ENCODE measurements at places on chromosomes 5 and 9.

DNA sequence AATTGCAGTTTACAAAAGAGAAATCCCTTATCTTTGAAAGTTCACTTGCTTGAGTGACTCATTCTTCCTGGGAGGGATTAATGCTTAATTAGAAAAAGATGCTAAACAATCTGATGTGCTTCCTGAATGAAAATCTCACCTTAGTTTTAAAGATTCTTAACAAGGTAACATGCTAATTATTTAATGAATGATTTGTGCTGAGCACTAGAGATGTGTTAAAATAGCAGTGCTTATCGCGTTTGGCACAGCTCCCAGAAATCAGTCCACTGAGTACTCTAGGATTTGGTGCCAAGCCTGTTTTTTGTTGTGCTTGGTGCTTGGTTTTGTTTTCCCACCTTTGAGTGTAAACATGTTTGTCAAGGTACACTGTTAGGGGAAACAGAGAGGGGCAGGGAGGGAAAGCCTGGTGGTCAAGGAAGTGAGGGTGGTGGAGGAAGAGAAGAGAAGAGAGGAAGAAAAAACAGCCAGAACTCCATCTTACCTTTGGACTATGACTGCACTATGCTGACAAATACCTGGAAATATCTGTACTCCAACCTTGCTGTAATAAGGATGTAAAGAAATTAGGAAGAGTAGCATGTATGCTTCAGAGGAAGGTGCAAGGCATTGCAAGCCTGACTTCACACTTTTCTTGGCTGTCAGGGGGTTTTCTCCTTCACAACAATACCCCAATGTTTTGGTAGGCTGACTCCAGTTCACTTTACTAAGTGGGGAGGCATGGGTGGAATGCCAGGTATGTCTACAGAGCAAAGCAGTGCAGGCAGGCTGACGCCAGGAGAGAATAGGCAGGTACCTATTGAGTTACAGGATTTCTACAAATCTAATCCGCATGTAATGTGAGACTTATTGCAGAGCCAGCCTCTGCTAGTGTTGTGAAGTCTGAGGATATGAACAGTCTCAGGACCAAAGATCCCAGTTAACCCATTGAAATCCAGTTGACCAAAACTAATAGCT, 157.2 kb upstream of the ISL1 start:
- no peak for DNase-seq

DNA sequence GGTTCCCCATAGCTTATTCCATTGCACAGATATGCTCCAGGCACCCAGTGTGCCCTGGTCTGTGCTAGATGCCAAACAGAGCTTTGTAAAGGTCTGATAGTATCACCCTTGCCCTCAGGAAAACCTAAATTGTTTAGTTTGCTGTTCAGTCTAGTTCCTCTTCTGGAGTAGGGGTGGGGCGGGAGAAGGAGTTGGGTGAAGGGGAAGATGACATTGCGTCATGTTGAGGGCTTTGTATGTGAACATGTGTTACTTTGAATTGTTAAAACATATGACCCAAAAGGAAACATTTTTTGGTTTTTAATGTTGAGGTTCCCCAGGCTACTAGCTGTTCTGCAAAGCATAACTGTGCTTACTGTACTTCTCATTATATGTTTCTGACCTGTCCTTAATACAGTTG, 40.6 kb downstream of the HACD4 start:
- DNase-seq = no peak

DNA sequence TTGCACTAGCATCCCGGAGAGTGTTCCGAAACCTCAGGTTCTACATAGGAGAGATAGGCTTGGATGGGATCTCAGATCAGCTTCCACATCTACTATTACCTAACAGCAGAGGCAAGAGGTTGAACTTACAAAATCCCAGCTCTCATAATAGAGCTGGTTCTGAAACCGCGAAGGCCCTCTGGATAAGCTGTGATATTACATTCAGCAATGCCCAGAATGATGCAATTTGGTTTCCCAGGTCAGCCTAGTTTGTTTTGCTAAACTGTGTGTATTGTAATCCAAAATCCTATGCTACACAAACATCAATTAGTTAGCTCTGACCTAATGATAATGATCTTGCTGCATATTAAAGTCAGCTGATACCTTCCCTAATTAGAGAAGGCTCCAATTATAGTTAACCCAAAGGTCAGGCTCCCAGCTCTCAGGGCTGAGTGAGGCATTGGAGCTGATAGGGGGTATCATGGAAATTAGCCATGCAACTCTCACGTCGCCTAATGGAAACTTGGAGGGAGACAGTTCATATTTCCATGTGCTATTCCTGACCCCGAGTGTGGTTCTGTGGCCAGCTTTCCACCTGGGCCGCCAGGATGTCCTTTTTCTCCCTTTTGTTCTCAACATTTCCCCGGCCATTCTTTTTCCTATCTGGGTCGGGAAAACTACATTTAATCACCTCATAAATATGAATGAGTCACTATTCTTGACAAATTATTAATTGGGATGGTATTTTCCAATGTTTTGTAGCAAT, 278.4 kb upstream of the IRX1 start:
- no peak for DNase-seq

DNA sequence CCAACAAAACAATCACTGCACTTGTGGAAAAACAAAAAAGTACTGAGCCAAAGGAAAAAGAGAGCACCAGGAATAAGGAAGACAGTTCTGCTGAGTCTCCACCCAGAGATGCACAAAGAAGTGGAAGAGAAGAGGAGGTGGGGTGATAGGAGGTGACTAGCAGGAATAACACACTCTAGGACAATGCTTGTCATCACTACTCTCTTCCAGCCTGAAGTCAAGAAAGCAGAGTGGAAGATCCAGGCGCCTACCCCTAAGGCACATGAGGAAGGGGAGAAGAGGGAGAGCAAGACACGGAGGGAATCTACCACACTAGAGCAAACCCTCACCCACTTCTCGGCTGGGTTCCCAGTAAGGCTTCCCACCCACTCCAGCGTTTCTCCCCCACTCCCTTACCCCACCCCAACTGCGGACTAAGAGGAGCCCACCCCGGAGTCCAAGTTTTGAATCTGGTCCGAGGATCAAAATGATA, 1.7 kb downstream of the SLIT3 start:
- no peak for DNase-seq

DNA sequence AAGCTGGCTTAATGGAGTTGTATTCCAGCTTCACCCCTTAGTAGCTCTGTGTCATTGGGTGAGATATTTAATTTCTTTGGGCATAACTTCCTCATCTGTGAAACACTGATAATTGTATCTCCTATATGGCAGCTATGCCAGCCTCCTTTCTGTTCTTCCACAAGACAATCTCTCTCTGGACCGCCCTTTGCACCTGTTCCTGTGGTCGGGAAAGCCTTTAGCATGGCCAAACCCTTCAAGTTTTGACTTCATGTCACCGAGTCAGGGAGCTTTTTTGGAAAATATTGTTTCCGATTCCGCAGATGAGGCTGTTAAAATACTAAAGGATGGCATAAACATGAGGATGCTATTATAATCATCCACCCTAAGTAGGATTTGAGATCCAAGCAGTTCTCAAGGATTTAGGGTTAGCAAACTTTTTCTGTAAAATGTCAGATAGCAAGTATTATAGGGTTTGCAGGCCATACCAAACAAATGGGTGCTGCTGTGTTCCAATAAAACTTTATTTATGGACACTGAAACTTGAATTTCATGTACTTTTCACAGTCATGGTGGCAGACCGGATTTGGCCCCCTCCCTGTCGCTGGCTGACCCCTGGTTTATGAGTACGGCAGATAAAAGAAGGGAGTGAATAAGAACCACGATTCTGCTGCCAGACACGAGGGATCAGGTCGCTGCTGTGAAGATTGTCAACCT, 695 bp upstream of the NDFIP1 start:
- DNase-seq = no peak

DNA sequence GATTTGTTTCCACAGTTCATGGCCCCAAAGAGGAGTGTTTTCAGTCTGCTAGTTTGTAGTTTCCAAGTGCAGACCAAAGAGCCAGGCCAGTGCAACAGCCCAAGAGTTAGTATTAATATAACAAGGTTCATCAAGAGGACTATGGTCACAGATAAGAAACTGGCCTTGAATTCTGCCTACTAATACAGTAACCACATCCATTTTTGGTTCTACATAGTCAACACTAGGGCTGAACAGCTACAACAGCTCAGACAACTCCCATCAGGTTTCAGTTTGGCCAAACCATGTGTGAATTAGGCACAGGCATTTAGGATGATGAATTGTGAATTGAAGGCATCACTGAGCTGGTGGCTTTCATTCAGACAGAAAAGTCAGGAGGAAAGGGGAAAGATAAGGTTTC, 13.8 kb upstream of the UBQLN1 start:
- no peak for DNase-seq

DNA sequence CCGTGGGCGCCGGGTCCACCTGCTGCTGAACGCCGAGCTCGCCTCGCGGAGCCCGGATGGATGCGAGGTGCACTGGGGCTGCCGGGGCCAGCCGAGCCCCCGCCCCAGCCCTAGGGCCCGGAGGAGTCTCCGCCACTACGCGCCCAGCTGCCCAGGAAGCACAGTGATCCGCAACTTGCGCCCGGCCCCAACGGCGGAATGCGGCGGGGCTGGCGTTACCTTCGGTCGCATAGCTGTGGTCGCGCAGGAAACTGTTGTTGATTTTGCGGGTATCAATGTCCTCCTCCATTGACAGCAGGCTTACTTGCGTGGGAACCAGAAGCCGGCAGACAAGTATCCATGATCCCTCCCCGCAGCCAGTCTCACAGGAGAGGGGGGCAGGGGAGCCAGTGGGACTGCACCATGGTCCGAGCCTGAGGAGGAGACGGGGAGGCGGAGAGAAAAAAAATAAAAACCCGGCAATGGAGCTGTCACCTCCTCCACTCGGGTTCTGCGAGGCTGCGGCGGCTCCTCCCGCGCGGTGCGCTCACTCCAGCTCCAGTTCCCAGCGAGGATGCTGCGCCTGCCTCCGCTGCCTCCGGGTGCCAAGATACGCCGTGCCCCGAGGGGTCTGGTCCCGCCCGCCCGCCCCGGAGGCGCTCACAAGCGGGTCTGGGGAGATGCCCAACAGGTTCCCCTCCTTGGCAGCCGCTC, 628 bp downstream of the PPP2R2B start:
- DNase-seq = no peak

DNA sequence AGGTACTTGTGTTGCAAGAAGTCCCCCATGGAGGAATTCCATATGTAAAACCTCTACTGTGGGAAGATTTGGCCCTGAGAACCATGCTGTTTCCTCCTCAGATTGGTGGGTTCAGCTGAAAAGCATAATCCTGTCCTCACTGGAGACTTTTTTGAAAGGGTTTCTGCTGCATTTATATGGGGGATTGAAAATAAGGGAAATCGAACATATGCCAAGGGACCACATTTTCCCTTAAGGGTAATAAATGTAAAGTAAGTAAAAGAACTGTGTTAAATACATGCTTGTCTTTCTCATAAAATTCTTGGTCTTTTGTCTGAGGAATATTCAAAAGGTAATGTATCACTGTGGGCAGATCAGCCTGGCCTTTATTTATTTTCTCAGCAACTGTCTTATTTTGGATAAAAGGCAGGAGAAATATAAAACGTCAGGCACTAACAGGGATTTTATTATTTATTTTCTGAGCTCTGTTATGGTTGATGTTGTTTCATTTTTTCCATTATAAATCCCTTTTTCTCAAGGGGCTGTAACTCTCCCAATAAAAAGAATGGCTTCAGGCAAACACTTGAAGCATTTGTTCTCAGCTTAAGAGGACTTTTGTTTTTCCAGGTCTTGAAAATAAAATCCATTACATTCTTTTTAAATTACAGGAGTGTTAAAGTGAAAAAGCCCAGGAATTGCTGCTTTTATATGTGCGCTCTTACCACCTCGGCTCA, 131.4 kb downstream of the FGF10 start:
- DNase-seq = no peak

DNA sequence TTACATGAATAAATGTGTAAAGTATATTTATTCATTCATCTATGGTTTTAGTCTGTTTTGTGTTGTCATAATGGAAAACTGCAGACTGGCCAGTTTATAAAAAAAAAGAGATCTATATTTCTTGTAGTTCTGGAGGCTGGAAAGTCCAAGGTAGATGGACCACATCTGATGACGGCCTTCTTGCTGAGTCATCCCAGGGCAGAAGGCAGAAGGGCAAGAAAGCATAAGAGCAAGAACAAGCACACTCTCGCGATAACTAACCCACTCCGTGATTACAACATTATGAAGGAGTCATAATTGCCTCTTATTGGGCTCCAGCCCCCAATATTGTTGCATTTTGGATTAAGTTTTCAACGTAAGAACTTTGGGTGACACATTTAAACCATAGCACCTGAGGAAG, 180.4 kb upstream of the DAB2 start:
- DNase-seq = no peak

DNA sequence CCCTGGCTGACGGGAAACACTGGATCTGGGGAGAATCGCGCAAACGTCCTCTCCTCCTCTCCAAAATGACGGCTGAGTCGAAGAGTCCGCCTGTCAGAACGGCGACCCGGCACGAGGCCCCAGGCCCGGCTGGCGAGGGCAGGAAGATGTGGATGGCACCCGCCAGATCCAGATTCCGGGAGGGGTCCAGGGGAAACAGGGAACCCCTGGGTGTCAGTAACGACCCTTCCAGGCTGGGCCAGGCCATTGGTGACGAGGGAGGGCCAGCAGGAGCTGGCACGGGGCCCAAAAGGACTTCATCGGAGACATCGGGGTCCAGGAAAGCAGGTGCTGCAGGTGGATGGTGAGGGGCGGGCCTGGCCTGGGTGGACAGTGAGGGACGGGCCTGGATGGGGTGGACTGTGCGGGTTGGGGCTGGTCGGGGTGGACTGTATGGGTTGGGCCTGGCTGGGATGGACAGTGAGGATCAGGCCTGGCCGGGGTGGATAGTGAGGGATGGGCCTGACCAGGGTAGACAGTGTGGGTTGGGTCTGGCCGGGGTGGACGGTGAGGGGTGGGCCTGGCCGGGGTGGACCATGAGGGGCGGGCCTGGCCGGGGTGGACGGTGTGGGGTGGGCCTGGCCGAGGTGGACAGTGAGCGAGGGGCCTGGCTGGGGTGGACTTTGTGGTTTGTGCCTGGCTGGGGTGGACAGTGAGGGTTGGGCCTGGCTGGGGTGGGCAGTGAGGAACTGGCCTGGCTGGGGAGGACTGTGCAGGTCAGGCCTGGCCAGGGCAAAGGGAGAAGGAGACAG, 14.0 kb downstream of the SLC6A3 start:
- no peak for DNase-seq

DNA sequence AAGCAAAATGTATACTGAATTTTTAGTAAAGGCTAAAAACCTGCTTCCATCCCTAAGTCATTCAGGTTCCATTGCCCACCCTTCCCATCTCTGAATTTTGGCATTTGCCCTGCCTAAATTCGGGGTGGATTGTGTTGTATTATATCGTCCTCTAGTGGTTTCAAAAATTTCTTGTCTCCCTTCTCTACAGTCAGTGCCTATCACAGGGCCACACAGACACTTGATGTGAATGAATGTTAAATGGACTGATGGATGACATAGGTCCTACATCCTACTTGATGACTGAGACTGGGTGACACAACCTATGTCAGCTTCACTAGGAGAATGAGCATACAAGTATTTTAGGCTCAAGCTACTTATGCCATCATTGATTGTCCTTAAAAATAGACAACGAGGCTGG, 45.6 kb upstream of the SLC30A5 start:
- DNase-seq = no peak

DNA sequence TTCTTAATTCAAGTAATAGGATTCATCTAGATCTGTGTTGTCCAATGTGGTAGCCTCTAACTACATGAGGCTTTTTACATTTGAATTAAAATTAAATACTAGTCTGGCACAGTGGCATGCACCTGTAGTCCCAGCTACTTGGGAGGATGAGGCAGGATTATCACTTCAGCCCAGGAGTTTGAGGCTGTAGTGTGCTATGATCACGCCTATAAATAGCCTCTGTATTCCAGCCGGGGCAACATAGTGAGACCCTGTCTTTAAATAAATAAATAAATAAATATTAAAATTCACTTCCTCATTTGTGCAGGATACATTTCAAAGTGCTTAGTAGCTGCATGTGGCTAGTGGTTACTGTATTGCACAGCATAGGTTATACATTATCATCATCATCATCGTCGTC, 91.8 kb downstream of the UBE2R2 start:
- no peak for DNase-seq

Data from activated B cell treated with CpG ODN at 0.5 μM for 24 hours (primary cell).